ENCODE measurements at places on chromosomes 12 and 14.
A peak's percentile ranks its signal among the peaks of the same experiment; 100 is the strongest.

GRCh38 chr12:79934281-79935020 is 446 bp downstream of the PPP1R12A start:
- peak; percentile 14 for DNase-seq

DNA sequence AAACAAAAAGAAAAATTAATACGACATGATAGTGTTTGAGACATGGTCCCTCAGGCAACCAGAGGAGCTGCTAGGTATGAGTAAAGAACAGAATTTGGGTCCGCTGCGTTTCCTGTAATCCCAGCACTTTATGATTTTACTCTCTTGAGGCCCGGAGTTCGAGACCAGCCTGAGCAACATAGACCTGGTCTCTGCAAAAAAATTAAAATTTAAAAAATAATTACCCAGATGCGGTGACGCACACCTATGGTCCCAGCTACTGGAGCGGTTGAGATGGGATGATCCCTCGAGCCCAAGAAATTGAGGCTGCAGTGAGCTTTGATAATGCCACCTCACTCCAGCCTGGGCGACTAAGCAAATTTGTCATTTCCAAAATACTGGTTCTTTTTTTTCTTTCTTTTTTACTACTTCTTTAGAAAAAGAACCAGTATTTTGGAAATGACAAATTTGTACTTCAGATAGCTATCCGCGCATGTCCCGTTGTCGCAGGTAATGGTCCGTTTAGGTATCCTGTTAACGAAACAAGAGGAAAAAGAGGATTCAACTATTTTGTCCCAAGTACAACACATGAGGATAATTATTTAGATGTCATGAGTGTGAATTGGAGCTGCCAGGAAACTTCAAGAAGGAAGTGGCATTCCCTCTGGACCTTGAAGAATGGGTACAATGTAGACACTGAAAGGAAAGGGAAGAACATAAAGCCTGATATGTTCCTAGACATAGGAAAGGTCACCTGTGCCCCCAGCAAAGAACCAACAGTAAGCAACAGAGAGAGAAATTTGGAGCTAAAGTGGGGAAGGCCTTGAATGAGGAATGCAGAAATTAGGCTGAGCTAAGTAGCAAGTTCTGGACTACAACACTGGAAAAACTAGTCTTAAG is 1.2 kb upstream of the HECTD1 start:
- no peak for DNase-seq

DNA sequence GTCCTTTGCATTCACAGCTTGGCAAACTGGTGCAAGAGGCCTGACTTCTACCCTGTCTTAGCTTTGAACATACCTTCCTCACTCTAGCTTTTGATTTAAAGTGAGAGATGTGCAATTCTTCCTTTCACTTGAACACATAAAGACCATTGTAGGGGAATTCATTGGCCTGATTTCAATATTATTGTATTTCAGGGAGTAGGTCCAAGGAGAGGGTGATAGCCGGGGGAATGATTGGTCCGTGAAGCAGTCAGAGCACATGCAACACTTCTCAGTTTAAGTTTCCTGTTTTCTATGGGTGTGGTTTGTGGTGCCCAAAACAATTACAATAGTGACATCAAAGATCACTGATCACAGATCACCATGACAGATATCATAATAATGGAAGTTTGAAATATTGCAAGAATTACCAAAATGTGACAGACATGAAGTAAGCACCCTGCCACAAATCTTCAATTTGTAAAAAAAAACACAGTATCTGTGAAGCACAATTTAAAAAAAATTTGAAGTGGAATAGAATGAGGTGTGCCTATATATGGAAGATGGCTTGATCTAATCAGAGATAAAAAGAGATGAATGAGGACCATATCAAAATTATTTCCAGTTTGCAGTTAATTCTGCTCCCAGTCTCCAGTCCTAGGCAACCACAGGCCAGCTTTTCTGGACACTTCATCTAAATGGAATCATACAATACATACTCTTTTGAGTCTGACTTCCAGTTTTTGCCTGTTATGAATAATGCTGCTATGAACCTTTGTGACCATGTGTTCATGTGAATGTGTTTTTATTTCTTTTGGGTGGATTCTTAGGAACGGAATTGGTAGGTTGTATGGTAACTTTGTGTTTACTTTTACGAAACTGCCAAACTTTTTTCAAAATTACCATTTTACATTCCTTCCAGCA is 23.2 kb downstream of the BORCS5 start:
- no peak for DNase-seq

- no peak for DNase-seq
Observed at GRCh38 chr12:1618489-1618888, 10.5 kb upstream of the WNT5B start.

Data from stimulated activated CD8-positive, alpha-beta memory T cell treated with anti-CD3 and anti-CD28 coated beads, Interleukin-7, amount 100 ng/mL, for 24 hours (primary cell).